Germinal center (tissue), 1 donor: ENCODE measurements at places on chromosomes 5 and 9.

GRCh38 chr9:38075272-38075671 lies 6.2 kb upstream of the SHB start:
- no peak for DNase-seq

GRCh38 chr9:81256368-81256767 lies 433.0 kb downstream of the TLE1 start:
- DNase-seq, result no peak

DNA sequence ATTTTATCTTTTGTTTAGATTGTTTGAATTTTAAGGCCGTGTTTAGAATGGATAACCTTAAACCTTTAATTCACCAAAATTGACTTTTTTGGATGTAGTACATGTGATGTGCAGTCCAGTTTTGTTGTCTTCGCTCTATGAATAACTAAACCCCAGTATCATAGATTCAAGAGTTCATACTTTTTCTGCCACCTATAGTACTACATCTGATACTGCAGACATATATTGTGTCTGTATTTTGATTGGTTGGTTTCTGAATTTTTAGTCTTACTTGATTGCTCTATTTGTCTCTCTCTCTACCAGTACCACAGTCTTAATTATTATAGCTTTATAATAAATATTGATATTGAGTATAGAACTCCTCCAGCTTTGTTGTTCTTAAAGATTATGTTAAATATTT lies 58.1 kb downstream of the PPIP5K2 start:
- no peak for DNase-seq

DNA sequence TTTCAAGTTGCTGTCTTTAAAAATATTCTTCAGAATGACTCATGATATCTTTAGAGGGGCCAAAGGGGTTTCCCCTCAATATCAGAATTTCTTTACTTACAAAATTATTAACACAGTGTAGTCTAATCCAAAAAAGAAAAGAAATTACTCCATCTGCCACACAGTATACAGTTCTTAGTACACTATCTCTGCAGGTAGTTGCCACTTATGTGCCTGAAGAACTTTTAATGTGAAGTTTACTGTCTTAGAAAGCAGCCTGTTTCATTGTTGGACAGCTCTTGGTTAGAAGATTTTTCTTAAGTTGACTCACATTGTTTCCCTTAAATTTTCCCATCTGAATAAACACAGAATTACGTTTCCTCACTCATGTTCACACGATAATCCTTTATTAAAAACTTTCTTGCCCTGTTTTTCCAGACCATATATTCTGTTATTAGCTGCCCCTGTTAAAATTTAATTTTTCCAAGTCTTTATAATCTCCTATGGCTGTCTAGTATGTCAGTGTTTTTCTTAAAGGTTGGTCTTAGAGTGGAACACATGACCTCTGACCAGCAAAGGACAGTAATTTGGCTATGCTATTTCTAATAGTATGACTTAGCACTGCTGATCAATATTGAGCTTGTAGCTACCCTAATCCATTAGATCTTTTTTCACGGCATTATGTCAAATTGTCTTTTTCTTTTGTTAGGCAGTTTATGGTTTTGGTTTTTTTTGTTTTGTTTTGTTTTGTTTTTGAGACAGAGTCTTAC lies 21.8 kb upstream of the FKTN start:
- no peak for DNase-seq

- no peak for DNase-seq
These were observed 3.8 kb downstream of the FOXD1 start for GRCh38 chr5:73444499-73445438.

- DNase-seq, result no peak
These were observed 3.5 kb downstream of the BARX1 start for GRCh38 chr9:93951655-93952118.

- peak; percentile 33 for DNase-seq
These were observed 74.3 kb downstream of the LRSAM1 start for GRCh38 chr9:127525401-127526188.

DNA sequence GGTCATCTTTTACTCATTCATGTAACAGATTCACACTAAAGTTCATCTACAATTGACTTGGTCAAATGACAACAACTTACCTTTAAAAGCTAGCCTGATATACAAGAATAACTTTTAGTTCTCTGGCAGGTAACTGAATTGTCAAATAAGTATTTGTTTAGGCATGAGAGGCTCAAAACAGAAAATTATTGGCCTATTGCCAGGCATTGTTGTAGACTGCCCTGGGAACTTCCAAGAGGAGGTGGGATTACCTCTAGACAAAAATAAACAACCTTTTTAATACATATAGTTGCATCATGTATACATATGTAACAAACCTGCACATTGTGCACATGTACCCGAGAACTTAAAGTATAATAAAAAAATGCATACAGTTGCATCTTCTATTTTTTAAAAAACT lies 18.2 kb upstream of the SLCO4C1 start:
- no peak for DNase-seq

GRCh38 chr5:9903801-9904200 lies 273.6 kb upstream of the TAS2R1 start:
- DNase-seq, result no peak

DNA sequence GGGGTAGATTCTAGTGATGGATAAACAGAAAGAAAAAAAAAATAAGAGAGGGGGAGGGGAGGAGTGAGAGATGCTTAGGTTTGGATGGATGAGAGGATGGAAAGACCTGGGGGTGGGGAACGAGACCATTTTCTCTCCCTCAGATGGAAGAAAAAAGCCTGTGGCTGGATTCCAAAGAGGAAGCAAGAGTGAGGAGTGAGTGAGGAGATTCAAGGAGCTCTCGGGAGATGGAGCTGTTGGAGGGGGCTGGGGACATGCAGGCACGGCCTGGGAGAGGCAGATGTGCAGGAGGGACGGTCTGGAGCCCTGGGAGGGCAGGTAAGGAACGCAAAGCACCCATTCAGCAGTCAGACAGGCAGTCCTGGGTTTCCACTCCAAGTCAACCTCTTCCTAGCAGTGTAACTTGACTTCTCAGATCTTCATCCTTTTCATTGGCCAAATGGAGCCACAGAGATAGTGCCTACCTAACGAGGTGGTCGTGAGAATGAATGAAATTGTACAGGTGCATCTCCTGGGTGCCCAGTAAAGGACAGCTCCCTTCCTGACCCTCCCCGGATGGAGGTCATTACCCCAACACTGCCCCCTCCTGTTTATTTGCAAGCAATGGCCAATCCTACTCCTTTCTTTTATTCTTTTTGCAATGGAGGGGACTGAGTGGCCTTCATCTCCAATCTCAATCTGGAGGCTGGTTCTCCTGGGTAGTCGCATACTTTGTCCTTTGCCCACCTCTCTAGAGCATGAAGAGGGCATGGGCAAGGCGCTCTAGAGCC lies 52.2 kb downstream of the PCDH1 start:
- no peak for DNase-seq

DNA sequence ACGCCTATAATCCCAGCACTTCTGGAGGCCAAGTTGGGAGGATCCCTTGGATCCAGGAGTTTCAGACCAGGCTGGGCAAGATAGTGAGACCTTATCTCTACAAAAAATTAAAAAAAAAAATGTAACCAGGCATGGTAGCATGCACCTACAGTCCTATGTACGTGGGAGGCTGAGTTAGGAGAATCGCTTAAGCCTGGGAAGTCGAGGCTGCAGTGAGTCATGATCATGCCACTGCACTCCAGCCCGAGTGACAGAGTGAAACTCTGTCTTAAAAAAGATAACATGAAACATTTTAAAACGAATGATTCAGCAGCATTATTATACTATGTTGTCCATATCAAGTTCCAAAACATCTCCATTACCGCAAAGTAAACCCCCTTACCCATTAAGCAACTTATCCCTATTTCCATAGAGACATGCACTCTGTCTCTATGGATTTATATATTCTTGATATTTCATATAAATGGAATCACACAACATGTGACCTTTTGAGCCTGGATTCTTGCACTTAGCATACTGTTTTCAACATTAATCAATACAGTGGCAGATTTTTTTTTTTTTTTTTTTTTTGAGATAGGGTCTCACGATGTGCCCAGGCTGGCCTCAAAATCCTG lies 56.9 kb upstream of the MTMR12 start:
- DNase-seq, result no peak

GRCh38 chr5:125766706-125767105 lies 656.5 kb upstream of the GRAMD2B start:
- no peak for DNase-seq

DNA sequence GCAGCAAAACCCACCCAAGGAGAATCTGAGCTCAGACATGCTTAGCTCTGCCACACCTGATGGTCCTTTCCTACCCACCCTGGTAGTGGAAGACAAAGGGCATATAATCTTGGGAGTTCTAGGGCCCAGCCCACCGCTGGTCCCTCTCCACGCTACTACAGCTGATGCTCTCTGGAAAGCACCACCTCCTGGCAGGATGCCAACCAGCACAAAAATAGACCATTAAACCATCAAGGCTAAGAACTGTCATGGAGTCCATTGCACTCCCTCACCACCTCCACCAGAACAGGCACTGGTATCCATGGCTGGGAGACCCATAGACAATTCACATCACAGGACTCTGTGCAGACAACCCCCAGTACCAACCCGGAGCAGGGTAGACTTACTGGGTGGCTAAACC lies 111.0 kb upstream of the IL7R start:
- DNase-seq, result no peak

DNA sequence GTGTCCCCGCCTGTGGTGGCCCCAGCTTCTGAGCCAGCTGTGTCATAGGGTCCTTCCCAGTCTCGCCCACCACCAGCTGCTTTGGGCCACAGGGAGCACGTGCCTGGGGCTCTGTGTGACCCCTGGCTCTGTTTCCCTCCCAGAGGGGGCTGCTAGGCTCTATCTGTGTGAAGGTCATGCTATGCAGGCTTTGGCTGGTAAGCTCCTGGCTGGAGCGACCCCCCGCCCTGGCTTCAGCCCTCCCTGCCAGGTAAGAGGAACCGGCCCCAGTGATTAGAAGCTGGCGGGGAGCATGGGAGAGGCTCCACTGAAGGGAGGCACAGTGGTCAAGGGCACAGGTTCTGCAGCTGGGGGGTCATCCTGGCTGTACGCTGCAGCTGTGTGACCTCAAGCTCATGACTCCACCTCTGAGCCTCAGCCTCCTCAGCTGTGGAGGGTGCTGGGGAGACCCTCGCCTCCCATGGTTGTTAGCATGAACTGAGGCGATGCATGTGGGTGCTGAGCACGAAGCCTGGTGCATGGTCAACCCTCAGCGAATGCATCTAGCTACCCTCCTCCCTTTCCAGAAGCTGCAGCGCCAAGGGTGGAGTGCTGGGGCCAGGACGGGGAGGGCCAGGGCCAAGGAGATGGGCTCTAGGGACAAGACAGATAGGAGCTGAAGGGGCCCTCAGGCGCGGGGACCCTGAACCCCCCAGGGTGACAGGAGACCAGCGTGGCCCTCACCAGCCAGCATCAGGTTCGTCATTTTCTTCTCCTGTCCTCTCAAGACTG lies 163.8 kb upstream of the MVB12B start:
- DNase-seq, result no peak

- DNase-seq, result no peak
These were observed 57.8 kb downstream of the CXXC5 start for GRCh38 chr5:139705655-139706587.

DNA sequence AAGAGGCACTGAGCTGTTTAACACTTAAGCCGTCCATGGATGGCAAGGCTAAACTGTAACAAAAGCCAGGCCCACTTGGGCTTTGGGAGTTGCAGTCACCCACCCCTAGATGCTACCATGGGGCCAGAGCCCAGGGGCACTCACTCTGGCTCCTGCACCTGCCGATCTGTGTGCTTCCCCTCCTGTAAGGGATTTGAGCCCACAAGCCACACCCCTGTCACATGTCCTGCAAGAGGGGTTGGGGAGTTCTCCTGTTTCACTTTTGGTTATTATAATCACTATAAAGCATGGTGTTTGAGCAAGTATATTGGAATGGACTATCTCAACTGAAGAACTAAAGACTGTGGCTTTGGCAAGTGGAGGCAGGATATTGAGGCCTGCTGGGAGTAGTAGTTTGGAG lies 14.0 kb upstream of the GPR151 start:
- DNase-seq, result peak; percentile 16

DNA sequence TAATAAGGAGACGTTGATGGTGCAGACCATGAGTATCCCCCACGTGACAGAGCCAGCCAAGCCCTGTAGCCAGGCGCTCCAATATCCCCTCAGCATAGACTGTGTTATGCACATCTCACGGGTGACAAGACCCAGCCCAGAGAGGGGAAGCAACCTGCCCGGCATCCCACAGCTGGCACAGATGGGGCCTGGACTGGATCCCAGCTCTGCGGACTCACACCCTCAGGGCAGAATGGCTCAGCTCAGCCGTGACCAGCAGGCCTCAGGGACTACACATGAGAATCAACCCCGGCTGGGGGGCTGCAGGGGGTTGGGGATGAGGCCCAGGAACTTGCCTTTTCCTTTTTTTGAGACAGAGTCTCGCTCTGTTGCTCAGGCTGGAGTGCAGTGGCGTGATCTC lies 11.7 kb downstream of the FIBCD1 start:
- DNase-seq, result no peak

DNA sequence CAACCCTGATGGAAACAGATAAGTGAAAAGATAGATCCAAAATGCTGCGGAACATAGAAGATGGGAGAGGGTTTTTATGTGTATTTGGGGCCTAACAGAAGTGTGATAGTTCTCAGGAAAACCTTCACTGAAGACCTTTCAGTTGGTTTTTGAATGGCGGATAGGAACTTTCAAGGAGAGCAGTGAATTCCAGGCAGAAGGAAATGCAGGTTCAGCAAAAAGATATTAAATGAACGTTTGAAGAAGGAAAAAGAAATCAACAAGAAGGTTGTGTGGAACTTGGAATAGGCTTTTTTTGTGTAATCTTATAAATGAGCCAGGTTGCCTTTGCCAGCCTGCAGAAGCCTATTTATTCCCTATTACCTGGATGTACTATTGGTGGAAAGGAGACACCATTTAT lies 2.1 kb downstream of the PPIP5K2 start:
- DNase-seq, result no peak

GRCh38 chr9:758146-758545 lies 83.4 kb upstream of the DMRT1 start:
- DNase-seq, result no peak

GRCh38 chr9:111102793-111103464 lies 64.7 kb upstream of the LPAR1 start:
- DNase-seq, result no peak

DNA sequence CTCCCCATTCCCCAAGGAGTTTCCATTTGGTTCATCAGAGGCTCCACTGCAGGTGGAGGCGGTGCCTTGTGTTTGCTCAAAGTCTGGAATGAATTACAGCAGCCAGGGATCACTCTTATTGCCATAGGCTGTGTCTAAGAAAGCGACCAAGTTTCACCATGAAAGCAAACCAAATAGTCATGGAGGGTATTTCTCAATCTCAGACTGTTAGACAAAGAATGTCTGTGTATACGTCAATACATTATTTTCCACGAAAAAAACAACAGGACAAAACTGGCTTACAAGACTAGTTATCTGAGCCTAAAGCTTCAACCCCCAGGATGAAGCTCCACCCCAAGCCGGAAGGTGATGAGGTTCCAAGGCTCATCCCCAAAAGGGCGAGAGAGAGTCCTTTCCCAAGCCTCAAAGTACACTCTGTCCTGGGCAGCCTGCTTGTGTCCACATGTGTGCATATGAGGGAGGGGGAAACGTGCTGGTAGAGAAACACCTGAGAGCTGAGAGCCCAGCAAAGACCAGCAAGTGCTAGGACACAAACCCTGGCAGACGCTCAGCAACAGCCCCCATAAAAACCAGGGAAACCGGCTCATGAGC lies 4.3 kb downstream of the B4GALT1 start:
- no peak for DNase-seq

- no peak for DNase-seq
These were observed 741 bp upstream of the NKX2-5 start for GRCh38 chr5:173235499-173236394.

- DNase-seq, result peak; percentile 29
These were observed 311.4 kb downstream of the TLE4 start for GRCh38 chr9:79883073-79883645.

GRCh38 chr9:89680547-89681467 lies 76.0 kb downstream of the GADD45G start:
- DNase-seq, result no peak
